Colonic mucosa (tissue), 4 donors: ENCODE measurements at places on chromosomes 2 and 18. TPM values are rescaled to one million over a fixed set of nuclear protein-coding genes. Genes with fewer than 3 reads are reported as not detected.

MERTK gene
- 3.9 TPM for total RNA-seq

OTOF gene
- total RNA-seq: not detected

GRCh38 chr18:6355789-6356589 is 58.7 kb downstream of the L3MBTL4 start:
- DNase-seq: no peak

DNA sequence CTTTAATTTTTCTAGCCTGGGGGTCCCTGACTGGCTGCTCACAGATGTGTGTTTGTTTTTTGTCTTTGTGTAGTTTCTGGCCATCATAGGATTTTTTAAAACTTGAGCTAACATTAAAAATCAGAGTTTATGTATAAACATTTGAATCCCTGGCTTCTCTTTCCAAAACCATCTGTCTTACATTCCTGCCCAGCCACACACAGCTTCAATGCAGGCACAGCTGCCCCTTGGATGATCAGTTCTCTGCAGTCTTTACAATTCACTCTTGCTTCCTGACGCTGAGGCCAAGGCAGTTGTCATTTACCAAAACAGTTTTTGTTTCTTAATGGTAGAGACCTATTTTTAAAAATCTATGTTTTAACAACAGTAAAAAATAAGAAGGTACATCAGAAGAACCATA is 169.2 kb upstream of the LRRTM1 start:
- DNase-seq: no peak

DNA sequence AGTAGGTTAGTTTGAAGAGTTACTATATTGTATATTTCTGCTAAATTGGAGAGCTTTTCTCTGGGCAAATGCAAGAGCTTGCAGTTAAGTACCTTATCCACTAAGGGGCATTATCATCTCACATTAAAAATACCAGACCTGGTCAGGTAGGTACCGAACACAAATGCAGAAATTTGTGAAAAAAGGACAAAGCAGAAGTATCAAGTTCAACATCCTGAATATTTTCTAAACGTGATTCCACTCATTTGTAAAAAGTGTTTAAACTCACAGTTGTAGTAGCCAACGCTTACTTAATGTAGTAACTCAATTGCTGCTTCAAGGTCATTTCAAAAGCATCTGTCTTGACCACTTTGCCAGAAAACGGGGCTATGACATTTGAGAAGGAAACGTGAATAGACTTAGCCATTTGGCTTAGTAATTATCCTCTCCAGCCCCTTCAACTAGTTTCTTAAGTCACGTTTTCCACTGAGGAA is 52.1 kb downstream of the CYRIA start:
- no peak for DNase-seq

DNA sequence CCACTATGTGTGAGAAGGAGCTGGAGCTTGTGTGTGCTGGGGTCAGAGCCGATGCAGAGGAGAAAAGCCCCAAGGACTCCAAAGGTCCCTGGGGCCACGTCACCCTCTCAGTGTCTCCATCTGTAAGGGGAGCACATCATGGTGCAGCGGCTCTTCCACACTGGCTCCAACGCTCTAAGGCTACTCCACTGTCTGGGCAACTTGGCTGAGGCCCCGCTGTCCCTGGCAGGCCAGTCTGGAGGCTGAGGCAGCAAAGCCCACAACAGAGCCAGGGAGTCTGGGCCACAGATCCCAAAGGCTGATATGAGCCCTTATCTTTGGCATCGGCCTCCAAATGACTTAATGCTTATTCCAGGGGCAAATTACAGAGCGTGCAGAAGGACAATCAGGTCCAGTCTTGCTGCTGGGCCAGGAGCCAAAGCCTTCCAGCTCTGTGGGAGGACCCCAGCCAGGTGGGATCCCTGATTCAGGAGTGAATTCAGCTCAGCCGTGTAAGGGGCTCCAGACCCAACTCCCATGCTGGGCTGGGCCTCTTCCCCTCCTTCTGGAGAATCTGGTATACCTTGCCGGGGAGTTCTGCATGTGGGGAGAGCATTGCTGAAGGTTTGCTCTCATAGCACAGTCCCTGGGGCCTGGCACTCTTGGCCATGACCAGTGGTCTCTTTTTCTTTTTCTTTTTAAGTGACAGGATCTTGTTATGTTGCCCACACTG is 1.8 kb upstream of the DUSP2 start:
- DNase-seq: no peak

DNA sequence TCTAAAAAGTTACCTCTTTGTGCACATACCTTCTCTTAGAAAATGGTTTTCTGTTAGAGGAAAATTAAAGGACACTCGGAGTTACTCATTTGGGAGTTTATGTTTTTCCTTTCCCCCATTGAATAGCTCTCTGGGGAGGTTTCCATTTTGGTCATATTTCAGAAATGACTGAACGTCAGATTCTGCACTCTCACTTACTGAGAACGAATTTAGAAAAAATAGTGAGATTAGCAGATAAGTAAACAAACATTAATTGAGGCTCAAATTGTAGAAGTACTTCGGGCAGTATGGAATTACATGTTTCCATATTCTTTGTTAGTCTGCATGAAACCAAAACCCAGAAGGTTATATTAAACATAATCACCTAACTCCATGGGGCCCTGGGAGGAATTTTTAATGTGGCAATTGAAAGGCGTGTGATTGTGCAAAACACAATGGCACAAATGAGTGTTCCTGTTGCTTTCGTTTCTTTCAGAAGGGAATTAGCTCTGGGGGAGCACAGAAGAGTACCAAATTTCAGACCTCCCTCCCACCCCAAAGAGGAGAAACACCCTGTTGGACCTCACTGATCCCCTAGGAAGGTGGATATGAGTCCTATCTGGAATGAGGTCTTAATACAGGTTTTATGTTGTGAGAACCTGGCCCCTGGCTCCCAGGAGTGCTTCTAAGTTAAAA is 212.3 kb downstream of the BCL2 start:
- DNase-seq: no peak
